ENCODE measurements at places on chromosomes 3 and 15. TPM values are rescaled to one million over a fixed set of nuclear protein-coding genes. Genes with fewer than 3 reads are reported as not detected.

- no peak for DNase-seq
Observed at GRCh38 chr15:55297315-55297714, 7.7 kb upstream of the RAB27A start.

Gene CAMP
- total RNA-seq, result not detected

- DNase-seq, result no peak
Observed at GRCh38 chr3:37330466-37330865, 156.1 kb upstream of the LRRFIP2 start.

- no peak for DNase-seq
Observed at GRCh38 chr3:35070088-35070487, 569.2 kb upstream of the ARPP21 start.

Gene EPHB1
- total RNA-seq, result 0.15 TPM

Gene ECE2
- not detected for total RNA-seq

Gene GOLGA8K
- total RNA-seq, result 0.35 TPM

Gene NOX5
- 1.5 TPM for total RNA-seq

Gene FGF12
- 10.9 TPM for total RNA-seq

DNA sequence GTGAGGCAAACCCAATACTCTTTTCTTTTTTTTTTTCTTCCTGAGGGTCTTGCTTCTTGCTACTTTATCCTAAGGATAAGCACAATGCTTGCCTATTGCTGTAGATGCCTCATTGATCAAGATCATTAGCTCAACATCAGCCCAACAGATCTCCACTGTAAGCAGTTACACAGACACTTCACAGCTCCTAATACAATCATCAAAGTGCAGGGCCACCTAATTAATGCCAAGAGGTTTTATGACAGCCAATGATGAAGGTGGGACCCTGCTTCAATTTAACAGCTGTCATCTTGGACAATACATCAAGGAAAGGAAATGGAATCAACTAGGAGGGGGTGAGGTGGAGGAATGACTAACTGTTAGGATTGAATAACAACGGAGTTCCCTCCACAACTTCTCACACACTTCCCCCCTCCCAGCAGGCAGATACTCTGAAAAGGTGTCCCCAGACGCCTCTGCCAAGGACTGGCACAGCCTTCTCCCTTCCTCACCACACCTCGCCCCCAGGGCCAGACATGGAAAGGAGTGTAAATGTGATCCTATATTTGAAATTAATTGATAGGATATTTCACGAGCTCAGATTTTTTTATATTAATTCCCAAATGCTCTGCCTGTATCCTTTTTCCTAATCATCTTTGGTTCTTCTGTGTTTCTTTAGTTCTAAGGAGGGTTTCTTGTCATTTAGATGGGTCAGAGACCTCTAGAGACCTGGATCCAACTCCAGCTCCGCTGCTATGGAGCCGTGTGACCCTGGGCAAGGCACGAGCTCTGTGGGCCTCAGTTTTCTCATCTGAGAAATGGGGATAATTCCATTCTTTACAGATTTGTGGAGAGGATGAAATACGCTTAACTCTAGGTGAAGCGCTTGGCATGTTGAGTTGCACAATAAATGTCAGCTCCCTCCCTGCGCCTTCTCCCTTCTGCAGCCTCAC is 1.2 kb downstream of the DCLK3 start:
- no peak for DNase-seq

DNA sequence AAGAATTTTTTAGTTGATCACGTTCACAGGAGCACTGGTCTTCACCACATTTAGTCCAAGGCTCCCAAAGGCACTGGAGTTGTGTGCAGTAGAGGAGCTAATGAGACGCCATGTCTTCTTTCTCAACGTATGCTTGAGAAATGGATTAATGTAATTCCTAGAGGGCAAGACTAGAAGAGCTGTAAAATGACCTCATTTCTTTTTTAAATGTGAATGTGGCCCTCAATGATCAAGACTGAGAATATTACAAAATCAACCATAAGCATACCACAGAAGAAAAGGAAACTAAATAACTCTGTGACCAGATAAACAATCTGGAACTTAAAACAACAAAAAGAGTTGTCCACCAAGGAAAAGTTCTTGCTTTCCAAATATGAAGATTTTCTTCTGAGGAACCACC is 112.1 kb upstream of the THBS1 start:
- DNase-seq, result no peak

DNA sequence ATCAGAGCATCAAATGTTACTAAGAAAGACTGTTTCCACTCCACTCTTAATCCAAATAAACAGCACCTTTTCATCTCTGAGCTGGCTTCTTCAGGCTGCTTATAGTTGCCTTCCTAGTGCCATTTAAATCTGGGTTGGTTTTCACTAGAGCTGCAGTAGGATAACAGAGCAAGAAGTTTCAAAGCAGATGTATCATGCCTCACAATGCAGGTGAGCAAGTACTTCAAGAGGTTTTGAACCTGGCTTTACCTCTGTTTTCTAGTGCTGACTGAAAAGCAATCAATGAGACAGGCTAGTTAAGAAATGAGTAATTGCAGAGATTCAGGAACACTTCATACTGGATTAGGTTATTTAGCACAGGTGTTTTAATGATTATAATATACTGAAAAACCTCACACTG is 147.7 kb upstream of the SATB1 start:
- DNase-seq, result no peak

Gene HYAL1
- total RNA-seq, result 1.3 TPM

GRCh38 chr15:67188551-67189218 is 65.8 kb downstream of the AAGAB start:
- no peak for DNase-seq

DNA sequence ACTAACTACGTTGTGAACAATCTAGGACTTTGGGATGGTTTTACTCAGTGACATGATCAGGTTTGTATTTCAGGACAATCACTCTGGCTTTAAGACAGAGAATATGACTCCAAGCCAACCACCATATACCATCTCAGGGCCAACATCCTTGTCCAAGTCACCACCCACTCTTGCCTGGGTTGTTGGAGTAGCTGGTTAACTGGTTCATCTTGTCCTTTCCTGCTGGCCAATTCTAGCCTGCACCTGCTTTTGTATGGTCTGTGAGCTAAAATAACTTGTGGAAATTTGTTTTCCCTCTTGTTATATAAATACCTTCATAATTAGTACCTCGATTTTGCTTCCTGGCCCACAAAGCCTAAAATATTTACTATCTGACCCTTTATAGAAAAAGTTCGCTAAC is 306.8 kb upstream of the STT3B start:
- DNase-seq, result no peak

DNA sequence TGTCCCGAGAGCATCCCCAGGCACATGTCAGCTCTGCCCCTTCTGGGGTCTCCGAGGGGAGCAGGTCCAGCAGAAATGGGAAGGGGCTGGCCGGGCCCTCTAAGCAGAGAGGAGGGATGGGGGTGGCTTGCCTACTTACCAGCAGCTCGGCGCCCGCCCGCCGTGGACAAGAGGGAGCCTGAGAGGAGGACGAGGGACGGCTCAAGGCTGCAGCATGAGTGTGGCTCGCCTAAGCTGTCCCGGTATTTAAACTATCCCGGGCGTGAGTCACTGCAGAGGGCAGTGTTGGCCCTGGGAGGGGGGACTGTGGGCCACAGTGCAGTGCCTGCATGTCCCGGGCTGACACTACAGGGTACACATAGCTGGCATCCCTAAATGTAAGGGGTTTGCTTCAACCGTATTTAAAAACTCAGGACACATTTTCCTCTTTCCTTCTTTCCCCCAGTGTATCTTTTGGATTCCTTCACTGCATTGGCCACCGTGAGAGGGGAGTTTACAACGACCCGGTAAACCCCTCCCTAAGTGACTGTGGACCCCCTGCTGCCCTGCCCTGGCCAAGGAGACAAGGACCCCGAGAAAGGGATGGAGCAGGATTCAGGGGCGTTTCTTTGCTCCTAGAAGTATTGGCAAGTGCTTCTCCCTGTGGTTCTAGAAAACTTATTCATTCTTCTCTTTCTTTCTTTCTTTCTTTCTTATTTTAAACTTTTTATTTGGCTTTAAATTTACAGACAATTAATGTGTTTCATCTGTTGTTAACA is at the start of gene LRRC15:
Gene LRRC15 (minus strand): TSS at position 222 of the 758 bp plus-strand sequence. CDS start 8,700 bp downstream, outside the sequence.
- DNase-seq, result peak; percentile 63

DNA sequence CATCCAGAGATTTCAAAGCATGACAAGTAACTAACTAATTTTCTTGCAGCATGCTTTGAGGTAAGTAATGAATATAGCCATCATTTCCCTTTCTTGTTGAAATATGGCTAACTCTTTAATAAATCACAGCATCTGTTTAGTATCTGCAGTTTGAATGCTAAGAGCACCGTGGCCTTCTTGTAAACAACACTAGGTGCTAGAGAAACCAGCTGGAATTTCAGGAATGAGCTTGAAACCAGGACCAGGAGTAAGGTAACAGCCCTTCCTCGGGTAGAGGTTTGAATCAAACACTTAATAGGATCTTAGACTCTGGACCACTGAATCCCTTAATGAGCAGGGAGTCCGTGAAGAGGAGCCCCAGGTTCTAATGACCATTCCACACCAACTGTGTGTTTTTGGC is 13.6 kb downstream of the CALML4 start:
- no peak for DNase-seq

GRCh38 chr15:74024687-74025086 is 30.2 kb downstream of the PML start:
- DNase-seq, result no peak

- no peak for DNase-seq
Observed at GRCh38 chr3:149891621-149892020, 78.6 kb downstream of the RNF13 start.

DNA sequence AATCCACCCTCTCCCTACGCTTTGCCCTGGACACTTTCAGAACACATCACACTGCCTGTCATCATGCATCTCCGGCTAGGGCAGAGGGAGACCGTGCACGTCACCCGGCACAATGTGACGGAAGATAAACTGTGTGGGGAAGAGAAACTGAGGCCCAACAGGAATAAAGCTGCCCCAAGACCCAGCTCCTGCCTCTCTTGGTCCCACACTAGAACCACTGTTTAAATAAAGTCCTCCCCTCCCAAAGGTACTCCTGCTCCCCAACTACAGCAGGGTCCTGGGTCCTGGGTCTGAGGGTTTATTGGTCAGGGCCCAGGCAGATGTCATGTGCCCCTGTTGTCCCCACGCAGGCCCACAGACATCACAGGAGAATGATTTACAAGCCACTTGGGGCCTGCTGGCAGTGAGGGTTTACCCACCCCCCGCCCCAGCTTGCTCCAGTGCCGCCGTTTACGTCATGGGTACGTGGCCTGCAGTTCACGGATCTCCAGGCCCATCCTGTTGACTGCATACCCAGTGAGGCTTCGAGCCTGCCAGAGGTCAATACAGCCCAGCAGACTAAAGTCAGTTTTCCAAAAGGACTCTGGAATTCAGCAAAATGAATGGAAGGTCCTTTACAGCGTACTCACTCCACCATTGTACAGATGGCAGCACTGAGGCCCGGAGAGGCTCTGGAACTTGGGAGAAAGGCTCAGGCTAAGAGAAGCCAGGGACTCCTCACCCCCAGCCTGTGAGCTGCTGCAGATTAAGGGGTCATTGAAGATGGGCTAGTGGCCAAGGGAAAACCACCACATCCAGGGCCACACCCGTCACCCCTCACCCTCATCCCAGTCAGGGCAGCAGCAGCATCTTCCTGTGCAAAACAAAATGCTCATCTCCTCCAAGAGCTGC is 23.2 kb downstream of the ALS2CL start:
- DNase-seq, result no peak

Gene GOLGA8Q
- total RNA-seq, result not detected
